ENCODE measurements at places on chromosomes 2 and 18.

GRCh38 chr2:197010200-197011020 is 83.9 kb upstream of the PGAP1 start:
- DNase-seq = no peak

- peak; percentile 63 for DNase-seq
Measured at GRCh38 chr2:26805241-26805676, 19.4 kb downstream of the CENPA start.

DNA sequence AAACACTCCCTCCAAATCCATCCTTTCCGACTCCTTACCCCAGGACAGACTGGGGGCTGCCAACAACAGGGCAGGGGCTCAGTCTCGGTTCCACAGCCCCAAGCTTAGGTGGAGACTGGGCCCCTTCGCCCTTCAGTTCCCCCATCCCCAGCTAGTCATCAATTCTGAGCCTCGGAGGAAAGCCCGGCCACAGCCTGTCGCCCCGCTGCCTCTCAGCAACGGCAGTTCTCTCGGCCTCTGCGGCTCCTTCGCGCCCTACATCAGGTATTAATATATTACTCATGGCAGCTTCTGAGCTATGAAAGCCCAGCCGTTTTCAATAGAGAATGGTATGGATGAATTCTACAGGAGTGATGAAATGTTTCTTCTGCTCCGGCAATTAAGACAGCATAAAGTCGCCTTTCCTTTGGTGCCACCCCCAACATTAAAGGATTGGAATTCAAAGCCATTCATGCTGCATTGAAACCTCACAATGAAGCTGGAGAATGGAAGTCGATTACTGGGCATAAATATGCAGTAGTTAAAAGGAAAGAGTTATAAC is 2.8 kb downstream of the HDAC4 start:
- DNase-seq = no peak

DNA sequence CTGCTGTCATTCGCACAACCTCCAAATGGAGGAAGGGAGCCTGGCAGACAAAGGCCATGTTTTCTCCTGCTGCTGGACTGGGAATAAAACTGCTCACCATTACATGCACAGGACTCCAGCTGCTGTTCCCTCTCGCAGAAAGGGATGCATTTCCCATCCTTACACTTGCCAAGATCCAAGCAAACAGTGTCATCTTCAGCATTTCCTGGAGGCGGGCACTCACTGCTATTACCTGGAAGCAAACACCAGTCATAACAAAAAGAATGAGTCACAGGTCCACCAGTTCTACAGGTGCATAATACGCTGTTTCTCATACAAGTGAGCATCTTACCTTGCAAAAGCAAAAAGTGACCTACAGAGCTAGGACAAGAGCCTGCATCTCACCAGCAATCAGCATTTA is 22.7 kb downstream of the IAH1 start:
- DNase-seq = no peak

DNA sequence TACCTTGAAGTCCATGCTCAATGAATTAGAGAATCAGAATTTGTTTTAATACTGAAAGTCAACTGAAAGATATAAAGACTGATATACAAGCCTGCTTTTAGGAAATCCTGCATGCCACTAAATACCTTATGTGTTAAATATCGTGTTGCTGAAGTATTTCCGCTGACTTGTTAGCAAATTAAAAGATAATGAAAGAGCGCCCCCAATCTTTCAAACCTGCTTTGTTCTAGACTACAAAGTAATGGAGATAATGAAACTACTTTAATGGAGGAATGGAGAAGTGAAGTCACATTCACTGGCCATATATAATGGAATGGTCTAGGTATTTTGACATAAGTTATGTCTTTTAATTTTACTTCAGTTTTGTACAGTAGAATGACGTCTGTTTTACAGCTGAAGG is 95.7 kb downstream of the ASXL3 start:
- DNase-seq = no peak

DNA sequence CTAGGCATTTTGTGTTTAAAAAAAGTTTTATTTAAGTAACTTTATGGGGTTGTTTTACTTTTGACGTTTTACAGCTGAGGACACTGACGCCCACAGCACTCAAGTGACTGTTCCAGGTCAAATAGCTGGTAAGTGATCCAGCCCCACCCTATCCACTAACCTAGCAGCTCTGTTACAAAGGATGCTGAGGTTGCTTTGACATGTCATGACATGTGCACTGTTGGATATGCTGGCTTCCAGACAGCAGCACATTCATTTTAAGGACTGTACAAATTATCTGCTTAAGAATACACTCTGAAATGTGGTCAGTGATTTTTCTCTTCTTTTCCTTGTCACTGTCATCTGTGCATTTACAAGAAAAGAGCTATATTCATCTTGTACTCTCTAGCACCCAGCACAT is 417.5 kb downstream of the ZEB2 start:
- DNase-seq = no peak

- no peak for DNase-seq
Measured at GRCh38 chr2:124025891-124026434, 876 bp downstream of the CNTNAP5 start.

DNA sequence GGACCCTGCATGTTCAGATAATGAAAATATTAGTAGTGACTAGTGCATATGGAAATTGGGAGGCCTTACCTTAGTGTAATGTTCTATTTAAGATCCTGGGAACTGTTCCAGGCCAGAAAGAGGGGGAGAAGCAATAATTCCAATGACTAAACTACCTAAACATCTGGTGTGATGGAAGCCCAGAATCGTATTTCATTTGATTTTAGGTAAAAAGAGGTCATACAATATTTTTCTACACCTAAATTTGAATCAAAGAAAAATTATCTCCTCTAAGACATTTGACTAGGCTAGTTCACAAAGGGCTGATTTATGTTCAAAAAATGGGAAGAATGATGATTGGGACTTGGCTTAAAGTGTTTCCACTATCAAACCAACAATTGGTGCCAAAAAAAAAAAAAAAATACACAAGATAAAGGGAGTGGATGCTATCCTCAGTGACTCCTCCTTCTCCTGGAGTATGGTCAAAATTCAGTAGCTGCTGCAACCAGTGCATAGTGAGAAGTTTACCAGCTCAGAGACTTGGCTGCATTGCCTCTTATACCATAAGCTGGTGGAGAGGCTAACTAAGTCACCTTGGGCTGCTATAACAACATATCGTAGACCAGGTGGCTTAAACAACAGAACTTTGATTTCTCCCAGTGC is 1038.3 kb upstream of the ACVR2A start:
- peak; percentile 5 for DNase-seq

- DNase-seq = no peak
Measured at GRCh38 chr18:25141886-25142285, 210.1 kb downstream of the ZNF521 start.

DNA sequence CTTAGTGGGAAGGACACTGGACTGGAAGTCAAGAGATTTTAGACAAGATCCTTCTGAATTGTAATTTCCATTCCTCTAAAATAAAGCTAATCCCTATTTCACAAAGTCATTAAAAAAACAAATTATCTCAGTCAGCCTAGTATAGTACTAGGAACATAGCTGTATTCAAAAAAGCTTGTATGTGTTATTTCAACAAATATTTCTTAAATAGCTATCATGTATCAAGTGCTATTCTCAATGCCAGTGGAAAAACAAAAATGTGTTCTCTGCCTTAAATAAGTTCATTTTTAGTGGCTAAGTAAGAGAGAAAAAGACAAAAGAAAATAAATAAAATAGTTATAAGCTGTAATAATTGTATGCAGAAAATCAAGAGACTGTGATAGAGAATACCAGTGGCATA is 541.8 kb upstream of the CDH2 start:
- DNase-seq = no peak

DNA sequence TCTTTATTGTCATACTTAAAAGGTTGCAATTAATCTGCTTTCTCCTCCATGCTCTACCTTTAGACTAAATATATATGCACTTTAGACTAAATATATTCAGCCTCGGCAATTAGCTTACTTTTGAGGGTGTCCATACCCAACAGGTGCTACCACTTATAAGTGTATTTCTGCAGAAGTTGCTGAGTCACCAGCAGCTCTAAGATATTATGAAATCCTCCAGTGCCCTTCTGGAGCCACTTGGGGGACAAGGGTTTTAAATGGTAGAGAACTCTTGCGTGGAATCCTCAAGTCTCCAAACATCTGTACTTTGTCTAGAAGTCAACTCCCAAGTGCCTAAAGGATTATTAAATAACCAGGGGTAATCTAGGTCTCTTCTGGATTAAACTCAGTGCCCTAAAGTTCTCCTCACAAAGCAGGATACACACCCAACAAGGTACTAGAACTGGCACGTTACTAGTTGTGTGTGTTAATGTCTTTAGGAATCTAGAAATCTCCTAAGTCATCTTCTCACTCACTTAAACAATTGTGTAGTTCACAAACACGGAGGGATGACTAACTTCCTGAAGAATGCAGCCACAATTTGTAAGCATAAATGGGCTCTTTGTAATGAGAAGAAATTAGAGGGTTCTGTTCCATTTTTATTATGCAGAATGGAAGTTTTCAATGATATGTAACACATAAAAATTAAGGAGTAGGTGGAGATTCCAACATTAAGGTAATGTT is 159.7 kb downstream of the CD226 start:
- DNase-seq = no peak
